ENCODE measurements at places on chromosomes 7 and 10.

GRCh38 chr7:158166386-158167340, 421.0 kb downstream of the PTPRN2 start:
- no peak for DNase-seq

DNA sequence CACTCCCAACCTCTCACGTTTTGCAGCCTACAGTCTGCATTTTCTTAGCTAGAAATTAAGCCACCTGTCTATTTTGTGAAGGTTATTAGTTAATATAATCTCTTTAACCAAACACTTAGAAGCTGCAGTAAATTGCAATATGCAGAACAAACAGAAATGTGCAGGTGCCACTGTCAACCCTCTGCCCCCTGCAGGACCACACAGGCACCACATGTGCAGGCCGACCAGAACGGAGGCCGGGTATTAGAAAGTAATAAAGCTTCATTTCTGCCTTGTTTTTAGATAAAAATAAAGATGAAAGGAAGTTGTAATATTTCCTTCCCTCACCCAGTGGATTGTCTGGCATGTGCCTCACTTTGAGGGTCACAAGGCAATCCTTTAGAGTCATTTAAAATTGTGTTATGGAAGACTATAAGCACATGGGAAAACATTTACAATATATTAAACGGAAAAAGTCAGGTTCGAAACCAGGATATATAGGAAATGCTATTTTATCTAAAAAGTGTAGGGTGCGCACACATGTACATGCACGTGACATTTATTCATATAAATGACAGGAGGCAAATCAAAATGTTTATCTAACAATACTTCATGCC, 158.2 kb downstream of the ARHGAP12 start:
- no peak for DNase-seq

GRCh38 chr10:93503075-93503474, 6.7 kb downstream of the CEP55 start:
- no peak for DNase-seq

DNA sequence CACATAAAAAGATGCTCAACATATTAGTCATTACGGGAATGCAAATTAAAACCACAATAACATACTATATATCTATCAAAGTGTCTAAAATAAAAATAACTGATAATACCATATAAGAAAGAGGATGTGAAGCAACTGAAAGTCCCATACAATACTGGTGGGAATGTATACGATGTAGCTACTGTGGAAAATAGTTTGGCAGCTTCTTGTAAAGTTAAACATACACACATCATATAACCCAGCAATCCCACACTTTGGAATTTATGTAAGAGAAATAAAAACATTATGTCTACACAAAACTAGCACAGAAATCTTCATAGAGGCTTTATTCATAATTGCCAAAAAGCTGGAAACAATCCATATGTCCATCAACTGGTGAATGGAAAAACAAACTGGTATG, 10.5 kb upstream of the COMMD3 start:
- DNase-seq = peak; percentile 35

- no peak for DNase-seq
Measured at GRCh38 chr10:59601985-59602384, 107.7 kb downstream of the SLC16A9 start.

DNA sequence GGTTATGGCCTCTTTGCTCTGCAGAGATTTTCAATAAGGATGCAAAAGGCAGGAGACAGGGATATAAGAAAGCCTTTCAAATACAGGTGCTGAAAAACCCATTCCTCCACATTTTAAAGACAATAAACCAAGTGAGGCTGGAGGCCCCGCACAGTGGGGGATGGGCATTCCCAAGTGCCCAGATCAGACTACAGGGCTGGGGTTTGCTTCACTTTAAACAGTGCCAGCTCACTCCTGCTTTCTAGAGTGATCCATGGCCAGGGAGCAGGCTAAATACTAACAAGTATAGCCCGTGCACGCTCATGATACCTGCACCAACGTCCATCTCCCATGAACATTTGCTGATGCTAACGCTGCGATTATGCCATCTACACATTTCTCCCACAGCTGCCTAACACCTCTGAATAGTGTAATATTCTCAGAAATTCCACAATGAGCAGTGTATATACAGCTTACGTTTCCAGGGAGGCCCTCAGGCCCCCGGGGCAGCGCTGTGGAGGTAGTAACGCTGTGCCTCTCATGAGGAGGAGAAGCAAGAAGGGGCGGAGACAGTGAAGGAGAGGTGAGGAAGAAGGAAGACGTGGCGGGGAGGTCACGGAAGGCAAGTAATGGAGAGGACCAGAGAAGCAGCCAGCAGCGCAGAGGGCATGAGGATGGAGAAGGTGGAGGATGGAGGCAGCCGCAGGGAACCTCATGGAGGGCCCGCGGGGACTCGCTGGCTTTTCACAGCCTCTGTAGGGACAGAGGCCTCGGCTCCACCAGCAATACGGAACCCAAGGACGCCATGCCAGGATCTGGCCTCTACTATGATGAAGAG, 141.7 kb downstream of the USP6NL start:
- DNase-seq = no peak

- no peak for DNase-seq
Measured at GRCh38 chr10:50538555-50539398, 85.0 kb downstream of the SGMS1 start.

All from fibroblast of skin of right quadriceps (primary cell).